ENCODE measurements at places on chromosomes 3 and 15.
A peak's percentile ranks its signal among the peaks of the same experiment; 100 is the strongest.

DNA sequence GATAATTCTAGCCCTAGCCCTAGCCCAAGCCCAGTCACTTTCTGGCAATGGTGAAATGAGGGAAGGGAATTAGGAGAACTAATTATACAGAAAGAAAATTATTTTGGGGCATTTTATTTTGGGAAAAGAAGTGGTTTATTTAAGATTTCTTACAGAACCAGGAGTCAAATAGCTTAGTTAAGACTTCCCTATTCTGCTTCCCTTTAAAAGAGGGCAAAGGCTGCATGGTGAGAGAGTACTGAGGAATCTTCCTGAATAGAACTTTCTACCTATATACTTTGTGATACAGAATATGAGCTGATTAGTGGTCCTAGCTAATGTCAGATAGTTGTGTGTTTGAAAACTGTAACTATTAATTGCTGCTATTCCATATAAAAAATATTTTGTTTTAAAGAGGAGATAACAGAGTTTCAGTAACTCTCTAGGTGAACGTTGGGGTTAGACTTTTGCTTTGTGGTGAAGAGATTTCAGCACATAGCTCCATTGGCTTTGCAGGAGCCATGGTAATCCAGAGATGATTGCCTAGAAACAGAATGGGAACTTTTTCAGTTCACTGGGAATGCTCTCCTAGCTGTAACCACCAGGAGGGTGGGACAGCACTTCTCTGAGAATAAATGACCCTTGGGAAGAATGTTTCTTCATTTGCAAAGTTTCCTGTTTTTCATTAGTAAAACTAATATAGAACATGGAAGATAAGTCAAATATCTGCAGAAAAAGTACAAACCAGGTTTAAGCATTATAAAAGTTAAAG is 5.3 kb upstream of the GCSAM start:
- DNase-seq, result no peak

DNA sequence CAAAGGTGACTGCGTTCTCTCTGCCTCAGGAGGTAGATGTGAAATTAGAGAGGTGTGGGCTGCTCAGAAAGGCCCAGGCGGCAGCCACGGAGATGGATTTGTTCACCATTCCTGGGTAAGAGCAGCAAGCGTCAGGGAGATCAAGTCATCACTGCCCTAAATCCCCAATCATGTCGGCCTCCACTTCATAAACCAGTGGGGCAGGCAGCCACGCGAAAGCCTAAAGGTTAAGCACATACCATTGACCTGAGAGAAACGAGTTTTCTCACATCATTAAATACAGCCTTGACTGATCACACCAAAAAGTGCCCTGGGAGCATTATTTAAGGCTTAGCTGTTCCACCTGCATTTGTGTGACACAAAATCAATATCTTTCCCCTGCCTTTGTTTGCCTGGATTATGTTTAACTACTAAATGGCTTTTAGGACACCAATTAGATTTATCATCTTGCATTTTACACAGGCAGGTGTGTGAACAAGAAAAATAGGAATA is 50.7 kb upstream of the FOXB1 start:
- no peak for DNase-seq

GRCh38 chr3:1766384-1766783 is 332.3 kb upstream of the CNTN4 start:
- no peak for DNase-seq

DNA sequence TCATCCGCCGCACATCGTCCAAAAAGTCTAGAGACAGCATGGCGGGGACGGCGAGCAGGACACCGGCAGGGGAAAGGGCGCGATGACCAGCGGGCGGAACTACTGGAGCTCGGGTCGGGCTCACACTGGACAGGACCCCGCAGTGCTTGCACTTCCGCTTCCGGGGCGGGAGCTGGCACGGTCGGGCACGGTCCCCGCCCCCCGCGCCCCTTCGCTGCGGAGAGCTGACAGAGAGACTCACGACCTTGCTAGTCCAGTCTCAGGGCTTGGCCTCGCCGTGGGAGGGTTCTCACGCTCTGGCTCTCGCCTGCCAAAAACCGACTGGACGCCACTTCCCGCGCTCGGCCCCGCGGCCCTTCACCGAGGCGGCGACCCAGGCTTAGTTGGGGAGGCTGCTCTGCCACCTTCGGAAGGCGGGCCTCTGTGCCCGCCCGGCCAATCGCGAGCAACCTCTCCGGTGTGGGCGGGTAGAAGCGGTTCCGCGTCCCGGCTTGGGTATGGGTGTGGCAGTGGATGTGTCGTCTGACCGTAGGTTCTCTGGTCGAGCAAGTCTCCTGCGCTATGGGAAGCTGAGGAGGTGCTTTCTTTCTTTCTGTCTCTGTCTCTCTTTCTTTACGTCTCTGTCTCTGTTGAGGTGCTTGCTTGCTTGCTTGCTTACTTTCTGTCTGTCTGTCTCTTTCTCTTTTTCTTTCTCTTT is at the start of gene SEC11A:
Gene SEC11A (minus strand): TSS at position 104 of the 697 bp plus-strand sequence. CDS start 64 bp downstream, at position 40.
- DNase-seq, result peak; percentile 97

GRCh38 chr3:46924921-46925584 is 47.5 kb downstream of the PTH1R start:
- DNase-seq, result no peak

- no peak for DNase-seq
Observed at GRCh38 chr15:32873284-32874114, 155.7 kb downstream of the GREM1 start.

DNA sequence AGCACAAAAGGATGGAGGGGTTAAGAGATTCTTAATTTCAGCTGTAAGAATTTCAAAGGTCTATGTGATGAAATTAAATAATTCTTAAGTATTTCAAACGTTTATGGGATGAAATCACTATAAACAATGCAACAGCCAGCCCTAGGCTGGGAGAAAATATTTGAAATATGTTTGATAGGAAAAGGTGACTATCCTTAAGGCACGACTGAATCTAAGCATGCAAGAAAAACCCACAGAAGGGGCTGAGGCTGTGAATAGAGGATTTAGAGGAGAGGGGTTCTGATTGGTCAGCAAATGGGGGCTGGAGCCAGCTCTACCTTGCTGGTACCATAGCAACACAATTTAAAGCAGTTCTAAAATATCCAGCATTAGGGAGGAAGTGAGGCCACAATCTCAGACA is 220.8 kb upstream of the ATP10A start:
- DNase-seq, result peak; percentile 26

DNA sequence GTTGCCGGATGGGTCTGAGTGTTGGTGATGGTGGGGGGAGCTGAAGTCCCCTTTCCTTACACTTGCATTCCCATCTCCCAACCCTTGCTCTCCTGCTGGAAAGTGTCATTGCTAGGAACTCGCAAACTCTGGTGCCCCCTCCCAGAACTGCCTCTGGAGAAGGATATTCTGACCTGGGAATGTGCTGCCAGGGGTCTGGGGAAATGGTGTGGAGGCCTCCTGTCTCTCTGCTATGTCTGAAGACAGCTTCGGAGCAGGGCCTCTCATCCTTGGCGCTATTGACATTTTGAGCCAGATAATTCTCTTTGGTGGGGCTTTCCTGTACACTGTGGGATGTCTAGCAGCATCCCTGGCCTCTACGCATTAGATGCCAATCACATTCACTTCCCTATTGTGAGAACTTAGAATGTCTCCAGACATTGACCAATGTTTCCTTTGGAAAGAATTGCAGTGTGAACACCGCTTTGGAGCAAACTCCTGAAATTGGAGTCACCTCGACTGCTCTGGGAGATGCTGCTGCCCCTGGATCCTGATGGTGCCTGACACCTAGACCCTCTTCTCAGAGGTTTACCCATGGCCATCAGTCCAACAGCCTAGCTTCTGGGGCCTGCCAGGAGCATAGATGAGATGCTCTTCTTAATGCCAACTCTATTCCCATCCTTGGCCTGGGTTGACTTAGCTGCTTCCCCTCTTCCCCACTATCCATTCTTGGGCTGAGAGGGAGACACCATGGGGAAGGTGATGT is 2.2 kb upstream of the KY start:
- no peak for DNase-seq

DNA sequence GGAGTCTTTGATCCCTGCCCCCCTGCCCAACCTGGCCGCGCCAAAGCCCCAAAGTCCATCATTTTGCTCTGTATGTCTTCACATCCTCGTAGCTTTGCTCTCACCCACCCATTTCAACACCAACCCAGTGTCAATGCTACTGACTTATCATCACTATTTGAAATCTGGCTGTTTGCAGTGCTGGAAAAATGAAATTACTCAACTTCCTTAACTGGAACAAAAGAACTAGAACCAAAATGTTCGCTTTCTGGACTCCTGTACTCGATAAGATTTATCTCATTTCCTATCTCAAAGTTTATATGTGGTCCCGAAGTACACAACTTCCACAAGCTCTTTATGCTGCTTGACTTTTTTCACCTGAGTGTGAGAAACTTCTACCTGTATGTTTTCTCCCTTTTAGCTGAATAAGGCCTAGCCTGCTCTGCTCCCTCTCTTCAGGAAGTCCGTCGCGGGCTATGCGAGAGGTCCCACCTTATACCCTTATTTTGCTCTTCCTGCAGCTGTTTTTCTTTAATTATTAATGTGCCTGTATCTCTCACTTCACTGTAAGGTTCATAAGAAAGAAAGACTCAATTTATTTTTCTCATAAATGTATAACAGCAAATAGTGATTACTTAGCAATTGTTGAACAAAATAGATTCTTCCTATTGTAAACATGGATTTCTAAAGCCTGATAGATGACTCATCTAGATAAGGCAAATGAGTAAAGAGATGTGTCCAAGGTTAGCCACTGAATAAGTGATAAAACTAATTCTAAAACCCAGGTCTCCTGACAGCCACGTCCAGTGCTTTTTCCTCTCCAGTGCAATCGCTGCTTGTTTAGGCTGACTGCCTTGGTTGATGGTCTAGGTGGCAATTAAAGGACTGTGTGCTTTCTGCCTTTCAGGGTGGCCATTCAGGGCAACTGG is 464.1 kb upstream of the TPRG1 start:
- DNase-seq, result no peak

GRCh38 chr15:80060356-80061006 is 1.0 kb downstream of the ZFAND6 start:
- DNase-seq, result no peak
